A172 (cell line): ENCODE measurements at places on chromosomes 2 and 18.

GRCh38 chr2:150733051-150733618, 245.7 kb upstream of the RND3 start:
- no peak for DNase-seq

DNA sequence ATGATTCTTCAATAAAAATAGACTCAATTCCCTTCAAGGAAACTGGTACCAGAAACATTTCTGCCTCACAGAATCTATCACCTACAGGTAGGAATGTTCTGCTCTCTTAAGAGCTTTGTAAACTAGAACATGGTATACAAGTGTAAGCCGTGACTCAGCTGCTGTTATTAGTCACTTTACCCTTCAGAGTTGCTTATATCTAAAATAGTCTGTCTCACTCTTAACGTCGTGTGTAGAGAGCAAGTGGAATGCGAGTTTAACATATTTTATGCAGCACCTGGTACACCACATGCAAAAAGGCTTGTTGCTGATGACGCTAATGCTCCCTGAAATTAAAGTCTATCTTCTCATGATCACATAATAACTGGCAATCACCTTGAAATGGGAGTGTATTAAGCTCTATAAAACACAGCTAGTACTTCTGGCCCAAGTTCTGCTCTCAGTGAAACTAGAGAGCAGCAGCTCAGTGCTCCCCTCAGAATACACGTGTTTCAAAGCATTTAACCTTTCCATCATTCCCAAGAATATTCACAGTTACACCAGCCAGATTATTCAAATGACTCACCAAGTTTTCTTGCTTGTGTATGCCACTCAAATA, 420.0 kb downstream of the ZEB2 start:
- peak; percentile 87 for DNase-seq

DNA sequence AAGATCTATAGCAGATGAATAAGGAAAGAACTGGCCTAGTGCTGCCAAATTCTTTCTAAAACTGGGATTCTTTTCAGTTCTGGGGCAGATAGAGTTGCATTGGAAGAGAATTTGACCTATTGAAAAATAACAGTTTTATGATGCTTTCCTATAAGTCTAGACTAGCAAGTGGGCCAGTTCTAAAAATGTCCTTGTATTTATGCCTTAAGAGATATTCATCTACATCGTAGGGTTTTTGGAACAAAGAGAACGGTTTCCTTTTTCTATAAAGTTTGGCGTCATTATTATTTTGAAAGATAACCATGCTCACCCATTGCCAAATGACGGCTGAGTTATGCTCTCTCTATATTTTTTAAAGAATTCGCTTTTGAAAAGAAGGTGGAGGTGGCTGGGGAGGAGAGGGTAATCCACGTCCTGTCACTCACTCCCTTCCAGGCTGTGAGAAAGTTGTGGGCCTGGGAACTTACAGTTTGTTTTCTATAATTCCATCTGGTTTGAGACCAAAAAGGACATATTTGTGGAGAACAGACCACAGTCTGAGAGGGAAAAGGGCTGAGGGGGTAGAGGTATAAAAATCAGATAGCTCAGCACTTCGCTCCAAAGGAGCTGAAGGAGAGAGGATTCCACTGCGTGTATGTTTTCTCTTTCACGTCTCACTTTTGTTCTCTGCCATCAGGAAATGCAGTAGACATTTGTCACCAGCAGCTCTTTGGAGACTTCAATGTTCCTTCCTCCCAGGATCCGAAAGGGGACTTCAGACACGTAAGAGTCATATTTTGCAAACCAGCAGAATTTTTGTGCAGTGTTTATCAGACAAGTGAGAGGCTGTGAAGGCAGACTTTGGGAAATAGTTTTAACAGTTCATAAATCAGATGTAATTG, 281.9 kb upstream of the FN1 start:
- no peak for DNase-seq

DNA sequence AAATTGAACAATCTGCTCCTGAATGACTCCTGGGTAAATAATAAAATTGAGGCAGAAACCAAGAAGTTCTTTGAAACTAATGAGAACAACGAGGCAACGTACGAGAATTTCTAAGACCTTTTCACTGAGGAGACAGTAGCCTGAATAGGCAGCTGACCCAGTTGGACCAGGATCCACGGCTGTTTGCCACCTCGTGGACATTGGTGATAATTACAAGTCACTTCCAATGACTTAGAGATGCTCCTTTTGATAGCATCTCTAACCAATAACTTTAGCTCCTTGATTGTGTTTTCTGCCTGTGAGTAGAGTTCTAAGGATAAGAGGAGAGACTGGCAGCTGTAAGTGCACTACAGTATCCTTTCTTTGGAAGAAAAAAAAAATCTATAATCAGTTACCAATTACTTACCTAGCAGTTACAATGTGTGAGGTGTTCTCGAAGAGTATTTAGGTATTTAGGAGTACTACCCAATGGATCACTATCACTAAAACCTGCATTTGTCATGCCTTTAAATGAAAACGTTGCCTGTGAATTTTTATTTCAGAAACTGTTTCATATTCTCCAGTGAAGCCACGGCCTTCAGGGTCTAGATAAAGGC, 31.3 kb upstream of the CNTNAP5 start:
- peak; percentile 13 for DNase-seq

DNA sequence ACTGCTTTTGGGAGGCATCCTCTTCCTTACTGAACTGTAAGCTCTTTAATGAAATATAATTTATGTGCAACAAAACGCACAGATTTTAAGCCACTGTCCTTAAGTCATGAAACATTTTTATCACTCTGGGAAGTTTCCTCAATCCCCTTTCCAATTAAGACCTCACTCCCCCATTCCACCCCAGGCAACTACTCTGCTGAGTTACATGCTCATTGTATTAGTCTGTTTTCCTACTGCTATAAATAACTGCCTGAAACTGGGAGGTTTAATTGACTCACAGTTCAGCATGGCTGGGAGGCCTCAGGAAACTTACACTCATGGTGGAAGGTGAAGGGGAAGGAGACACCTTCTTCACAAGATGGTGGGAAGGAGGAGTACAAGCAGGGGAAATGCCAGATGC, 46.5 kb upstream of the KCNE4 start:
- DNase-seq: no peak

DNA sequence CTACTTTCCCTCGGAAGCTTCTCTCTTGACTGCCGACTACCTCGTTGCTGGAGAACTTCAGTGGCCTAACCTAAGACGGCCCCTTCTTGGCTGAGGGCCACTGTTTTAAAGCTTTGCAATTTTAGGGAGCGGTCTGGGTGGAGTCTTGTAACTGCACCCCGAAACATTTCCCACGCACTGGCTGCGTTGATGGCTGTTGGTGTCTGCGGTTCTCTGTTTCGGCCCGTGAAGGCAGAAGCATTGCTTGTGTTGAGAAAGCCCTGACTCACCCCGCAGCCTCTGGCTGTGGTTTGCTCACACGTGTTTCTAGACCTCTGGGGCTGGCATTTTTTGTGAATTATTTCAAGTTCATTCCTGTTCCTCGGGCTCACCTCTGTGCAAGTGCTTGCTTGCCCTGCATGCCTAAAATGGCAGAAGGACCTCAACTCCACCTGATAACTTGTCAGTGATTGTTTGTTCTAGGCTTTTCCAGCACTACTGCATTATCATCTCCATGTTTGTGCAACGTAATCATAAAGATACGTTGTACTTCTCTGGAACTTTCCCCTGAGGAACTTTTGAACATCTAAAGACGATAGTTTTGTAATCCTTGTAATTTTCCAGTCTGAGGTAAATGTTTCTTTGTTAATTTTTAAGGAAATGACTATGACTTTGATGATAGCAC, 94.2 kb upstream of the DLX2 start:
- peak; percentile 78 for DNase-seq

DNA sequence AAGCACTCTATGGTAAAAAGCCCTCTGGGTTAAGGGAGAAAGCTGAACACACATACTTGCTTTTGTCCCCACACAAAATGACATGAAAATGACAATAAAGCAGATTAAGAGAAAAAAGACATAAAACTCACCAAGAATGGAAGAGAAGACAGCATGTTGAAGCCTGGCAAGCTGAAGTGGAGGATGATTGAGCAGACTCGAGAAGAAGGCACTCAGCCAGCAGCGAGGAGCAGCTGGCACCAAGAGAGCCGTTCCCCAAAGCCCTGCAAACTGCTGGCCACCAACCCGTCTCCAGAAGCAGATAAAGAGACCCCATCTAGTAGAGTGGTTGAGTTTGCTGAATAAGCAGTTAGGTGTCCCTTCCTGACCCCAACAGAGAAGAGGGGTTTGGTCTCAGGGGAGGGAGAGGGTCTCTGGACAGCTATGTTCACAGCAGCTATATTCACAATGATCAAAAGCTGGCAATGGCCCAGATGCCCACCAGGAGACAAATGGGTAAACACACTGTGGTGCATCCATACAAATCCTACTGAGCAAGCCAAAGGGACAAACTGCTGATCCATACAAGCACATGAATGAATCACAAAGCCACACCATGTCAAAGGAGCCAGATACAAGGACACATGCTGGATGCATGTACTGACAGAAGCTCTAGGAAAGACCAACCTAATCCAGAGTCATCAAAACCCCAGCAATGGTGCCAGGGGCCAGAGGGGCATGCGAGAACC, 36.9 kb downstream of the FAM168B start:
- DNase-seq: no peak
